ENCODE measurements at places on chromosomes 1 and 21.

DNA sequence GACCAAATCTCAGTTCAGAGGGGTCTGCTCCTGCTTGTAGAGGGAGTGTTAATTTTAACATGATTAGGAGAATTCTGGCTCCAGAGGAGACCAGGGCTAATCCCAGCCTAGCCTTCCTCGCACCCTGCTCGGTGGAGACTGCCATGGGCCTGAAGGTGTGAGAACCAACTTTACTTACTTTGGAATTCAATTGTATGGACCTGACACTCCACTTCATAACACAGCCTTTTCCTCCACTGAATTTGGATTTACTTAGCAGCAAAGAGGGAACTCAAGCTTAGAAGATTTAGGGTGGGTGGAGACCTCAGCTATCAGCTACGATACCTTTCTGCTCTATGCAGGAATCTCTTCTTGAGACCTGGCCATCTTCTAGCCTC, 11.5 kb downstream of the PLXNA2 start:
- DNase-seq: no peak

- DNase-seq: no peak
These were observed 16.1 kb downstream of the ADORA1 start for GRCh38 chr1:203143641-203144040.

- DNase-seq: no peak
These were observed 227.8 kb downstream of the DNM3 start for GRCh38 chr1:172069051-172069450.

DNA sequence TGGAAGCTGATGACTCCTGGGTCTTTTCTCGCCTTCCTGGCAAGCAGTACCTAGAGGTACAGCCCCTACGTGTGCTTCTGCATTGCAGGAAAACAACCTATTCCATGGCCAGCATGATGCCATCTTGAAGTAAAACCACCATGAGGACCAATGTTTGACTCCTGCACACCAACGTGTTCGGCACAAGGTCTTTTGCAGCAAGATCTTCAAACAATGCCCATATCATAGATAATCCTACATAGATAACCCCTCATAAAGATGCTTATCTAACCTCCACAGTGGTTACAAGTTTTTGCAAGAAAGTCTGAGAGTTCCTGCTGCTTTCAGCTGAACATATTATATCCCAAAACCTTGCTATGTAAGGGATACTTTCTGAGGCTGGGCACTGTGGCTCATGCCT, 141.1 kb upstream of the MAP1LC3C start:
- no peak for DNase-seq

GRCh38 chr21:27407271-27407670, 440.4 kb upstream of the ADAMTS5 start:
- DNase-seq: no peak

DNA sequence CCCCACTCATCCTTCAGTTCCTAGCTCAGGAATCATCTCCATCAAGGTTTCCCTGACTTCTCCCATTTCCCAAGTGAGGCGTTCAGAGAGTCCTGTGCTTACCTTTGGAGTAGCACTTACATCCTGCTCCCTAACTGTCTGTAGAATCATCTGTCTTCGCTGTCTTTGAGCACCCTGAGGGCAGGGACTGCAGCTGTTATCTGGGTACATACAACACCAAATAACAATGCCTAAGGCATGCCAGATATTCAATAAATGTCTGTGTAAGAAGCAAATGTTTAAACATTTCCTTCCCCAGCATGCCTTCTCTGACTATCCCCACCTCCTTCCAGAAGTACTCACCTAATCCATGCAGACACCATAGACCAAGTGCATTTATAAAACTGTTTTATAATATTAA, 65.4 kb downstream of the JAK1 start:
- DNase-seq: no peak

- DNase-seq: peak; percentile 97
These were observed 54.1 kb downstream of the CD46 start for GRCh38 chr1:207805841-207806421.

DNA sequence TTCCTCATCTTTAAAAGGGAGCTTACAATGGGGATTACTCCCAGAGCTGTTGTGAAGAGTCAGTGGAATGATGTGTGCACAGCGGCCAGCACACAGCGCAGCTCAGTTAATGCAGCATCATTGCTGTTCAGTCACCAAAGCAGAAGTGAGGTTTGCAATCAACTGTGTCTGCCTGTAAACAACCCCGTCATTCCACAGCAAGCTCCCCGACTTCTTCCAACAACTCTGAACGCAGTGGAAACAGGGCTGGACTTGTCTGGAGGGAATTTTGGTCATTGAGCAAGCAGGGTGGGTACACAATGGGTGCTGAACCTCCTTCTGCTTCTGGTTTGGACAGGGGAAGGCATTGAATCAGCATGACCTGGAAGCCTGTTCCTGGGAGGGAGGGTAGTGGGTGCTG, 347.4 kb downstream of the PTPRU start:
- DNase-seq: peak; percentile 99

DNA sequence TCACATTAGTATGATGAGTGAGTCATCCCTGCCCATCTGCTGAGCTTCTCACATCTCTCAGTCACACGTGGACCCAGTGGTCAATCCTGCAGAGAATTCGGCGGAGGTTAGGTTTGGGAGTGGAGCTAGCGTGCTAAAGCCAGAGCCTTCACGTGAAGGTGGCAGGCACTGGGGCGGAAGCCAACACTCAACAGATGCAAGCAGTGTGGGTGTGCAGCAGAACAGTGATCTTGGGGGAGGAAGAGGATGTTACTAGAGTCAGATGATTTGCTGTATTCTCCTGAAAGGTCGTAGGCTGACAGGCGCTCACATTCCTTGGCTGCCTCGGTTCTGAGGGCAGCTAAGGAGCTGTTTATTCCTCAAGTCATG, 6.7 kb downstream of the C1orf115 start:
- DNase-seq: peak; percentile 10

DNA sequence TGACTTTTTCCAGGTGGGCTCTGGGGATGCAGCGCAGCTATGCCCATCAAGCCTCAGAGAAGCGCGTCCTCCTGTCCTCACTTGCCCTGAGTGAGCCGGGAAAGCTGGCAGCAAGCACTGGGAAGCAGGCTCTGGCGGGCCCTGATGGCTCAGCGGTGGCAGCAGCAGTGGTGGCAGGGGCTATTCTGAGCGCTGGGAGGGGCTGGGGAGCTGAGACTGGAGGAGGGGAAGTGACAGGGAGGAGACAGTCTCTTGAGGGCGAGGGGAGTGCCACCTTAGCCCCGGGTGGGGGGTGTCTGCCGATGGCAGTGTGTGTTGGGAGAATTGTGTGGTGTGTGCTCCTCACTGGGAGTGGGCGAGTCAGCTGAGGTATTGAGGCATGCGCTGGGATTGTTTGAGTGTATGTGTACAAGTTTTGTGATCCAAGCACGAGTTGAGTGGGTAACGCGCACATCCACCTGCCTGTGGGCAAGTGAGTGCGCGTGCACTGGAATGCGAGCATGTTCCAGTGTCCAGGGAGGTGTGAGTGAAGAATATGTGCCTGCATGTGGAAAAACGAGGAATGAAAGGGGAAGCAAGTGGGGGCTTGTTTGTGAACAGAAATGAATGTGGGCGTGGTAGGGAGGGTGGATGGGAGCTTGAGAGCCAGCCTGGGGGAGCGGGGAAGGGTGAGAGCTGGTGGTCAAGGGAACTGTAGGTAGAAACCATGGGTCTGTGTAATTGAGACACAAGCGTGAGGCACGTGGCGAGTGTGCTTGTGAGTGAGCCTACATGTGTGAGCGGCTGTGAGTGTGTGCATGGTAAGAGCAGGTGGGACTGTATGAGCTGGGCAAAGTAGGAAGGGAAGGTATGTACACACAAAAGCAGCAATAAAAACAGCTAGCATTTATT, 2.9 kb upstream of the FOXO6 start:
- peak; percentile 62 for DNase-seq

- peak; percentile 59 for DNase-seq
These were observed 61.4 kb upstream of the LRRN2 start for GRCh38 chr1:204746838-204747442.

DNA sequence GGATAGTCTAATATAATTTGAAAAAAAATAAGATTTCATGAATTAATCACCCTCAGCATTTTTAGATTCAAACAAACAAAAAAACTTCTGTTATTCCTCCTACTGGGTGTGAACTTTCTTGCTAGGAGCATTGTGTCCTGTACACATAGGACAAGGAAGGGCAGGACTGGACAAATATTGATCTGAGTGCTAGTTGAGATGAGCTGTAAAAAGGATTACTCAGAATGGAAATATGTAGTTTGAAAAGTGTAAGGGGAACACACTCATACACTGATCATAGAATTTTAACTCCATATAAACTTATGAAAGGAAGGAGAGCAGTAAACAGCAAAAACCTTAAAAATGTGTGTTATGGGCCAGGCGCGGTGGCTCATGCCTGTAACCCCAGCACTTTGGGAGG, 156.5 kb upstream of the ZNF648 start:
- peak; percentile 80 for DNase-seq

DNA sequence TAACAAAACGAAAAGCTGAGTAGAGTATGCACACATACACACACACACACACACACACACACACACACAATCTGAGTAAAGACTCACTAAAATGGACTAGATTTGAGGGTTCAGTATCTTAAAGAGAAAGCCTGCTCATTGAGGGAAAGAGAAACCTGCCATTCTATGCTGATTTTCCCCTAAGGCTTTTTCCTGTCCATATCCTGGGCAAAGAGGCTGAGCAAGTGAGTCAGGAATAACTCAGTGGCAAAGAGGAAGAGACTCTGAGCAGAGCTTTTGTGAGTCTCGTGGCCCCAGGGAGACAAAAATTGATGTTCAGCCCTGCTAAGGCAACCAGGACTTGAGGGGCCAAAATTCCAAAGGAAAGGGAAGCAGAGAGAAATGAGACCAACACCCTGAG, 37.3 kb upstream of the RUNX1 start:
- DNase-seq: peak; percentile 87

DNA sequence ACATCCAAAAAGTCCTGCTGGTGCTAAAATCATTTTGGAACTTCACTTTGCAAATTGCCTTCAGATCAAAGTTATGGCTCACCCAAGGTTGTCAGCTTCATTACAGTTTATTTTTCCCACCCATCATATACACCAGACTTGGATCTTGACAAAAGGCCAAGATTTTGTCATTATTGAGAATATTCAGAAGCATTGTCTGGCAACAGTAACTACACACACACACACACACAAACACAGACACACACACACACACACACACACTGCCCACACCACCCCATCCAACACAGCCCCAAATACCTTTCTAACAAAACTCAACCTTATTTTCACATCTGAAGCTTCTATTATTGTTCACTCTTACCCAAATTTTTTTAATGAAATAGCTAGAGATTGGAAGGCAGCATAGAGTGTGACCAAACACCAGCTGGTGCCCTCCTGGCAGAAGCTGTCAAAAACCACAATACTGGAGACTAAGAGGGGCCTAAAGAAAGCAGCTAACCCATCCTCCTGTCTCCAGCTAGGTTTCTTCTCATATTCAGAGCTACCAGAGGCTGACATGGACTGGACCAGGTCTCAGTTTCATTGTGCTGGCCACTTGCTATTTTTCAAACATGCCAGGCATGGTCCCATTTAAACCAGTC, 139.1 kb upstream of the ZC3H11B start:
- DNase-seq: no peak
